ENCODE measurements at places on chromosomes 13 and 19.

DNA sequence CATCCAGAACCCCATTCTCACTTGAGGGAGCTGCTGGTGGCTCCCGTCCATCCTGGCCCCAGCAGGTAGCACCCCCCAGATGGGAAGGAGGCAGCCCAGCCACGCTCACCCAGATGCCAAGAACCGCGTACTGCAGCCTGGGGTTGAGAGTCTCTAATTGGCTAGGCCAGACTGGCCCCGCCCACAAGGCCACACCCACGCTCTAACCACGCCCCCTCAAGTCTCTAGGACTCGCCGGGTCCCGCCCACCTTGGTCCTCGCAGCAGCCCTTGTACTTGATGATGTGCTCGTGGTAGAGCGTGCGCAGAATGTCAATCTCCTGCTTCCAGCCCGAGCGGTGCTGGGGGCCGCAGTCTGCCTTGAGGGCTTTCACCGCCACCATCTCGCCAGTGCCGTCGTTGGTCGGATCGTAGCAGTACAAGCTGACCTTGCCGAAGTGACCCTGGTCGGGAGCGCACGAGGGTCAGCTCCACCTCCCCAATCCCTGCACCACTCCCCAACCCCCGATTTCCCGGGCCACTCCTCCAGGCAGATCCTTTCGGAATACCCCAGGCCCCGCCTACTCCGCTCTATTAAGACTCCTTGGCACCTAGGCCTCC, 14.5 kb upstream of the ICAM3 start:
- DNase-seq: peak; percentile 99

DNA sequence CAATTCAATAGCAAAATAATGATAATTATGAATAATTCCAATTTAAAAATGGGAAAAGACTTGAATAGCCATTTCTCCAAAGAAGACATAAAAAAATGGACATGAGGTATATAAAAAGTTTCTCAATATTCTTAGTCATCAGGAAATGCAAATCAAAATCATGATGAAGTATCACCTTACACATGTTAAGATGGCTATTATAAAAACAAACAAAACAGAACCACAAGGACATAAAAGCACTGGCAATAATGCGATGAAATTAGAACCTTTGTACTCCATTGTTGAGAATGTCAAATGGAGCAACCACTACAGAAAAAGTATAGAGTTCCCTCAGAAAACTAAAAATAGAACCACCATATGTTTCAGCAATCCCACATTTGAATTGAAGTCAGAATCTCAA, 1186.1 kb downstream of the SLITRK5 start:
- DNase-seq: no peak

- DNase-seq: no peak
Measured at GRCh38 chr13:30340331-30341250, 33.2 kb upstream of the KATNAL1 start.

DNA sequence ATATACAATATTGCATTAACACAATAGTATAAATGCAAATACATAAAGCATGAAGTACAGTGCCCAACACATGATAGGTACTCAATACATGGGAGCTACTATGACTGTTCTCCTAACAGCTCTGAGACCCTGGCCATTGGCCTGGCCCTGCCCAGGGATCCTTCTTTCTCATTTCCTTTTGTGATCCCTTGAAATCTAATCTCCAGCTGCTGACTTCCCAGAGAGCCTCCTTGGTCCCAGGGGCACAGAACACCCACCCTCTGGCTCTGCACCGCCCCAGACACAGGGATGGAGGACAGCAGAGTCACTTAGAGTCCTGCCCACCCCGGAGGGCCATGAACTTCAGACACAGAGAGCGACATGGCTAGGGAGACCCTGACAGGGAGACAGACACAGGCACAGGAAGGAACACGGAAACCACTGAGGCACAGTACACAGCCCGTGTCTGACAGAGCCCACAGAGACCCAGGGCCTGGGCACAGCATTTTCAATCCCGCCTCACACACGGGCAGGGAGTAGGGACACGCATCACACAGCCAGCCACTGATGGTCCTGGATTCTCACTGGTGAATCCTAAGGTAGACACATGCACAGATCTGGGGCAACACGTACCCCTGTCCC, 4.2 kb upstream of the SYCN start:
- DNase-seq: no peak

- no peak for DNase-seq
Measured at GRCh38 chr13:48476686-48477085, 56.2 kb downstream of the RCBTB2 start.

DNA sequence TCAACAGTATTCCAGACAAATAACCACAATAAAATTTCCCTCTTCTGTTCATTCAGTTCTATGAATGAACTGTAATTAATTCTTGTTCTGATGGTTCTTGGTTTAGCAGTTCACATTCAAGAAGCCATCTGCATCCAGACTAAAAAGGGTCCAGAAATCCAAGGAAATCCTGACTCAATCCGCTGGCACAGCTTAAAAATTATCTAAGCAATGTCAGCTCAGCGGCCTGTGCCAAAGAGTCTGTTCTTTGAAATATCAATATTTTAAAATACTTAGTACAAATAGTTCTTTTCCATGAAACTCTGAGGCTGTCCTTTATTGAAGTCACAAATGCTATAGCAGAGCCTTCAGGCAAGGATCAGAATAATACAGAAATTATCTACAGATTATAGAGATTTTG, 57.2 kb downstream of the DHRS12 start:
- no peak for DNase-seq

- DNase-seq: no peak
Measured at GRCh38 chr19:40686882-40687524, 3.4 kb downstream of the NUMBL start.

DNA sequence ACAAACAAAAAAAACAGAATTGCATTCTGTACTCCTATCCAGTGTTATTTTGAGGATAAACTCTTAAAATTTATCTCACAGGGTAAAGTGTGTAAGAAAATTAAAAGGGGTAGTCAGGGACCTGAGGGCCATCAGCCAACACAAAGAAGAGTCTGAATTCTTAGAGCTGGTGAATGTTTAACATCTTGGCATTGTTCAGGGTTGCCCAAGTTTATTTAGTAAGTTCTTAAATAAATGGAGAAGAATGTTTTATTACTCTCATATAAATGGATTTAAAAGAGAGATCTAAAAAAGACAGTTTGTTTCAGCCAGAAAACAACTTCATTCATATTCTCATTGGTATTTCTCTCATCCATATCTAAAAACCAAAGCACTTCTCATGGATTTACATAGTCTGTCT, 171.7 kb downstream of the LACC1 start:
- DNase-seq: no peak

DNA sequence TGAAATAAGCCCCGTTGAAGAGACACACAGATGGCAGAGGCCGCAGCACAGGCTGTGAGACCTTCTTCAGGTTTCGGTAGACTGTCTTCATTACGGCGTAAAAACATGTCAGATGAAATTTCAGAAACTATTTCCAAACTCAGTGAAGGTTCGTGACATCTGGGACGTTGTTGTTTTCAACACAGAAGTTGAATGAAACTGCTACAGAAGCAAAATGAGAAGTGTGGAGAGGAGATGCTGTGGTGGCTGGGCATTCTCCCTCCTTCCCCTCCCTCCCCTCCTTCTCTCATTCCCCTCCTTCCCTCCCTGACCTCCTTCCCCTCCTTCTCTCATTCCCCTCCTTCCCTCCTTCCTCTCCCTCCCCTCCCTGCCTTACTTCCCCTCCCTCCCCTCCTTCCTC, 113.6 kb downstream of the ATP11A start:
- DNase-seq: no peak

DNA sequence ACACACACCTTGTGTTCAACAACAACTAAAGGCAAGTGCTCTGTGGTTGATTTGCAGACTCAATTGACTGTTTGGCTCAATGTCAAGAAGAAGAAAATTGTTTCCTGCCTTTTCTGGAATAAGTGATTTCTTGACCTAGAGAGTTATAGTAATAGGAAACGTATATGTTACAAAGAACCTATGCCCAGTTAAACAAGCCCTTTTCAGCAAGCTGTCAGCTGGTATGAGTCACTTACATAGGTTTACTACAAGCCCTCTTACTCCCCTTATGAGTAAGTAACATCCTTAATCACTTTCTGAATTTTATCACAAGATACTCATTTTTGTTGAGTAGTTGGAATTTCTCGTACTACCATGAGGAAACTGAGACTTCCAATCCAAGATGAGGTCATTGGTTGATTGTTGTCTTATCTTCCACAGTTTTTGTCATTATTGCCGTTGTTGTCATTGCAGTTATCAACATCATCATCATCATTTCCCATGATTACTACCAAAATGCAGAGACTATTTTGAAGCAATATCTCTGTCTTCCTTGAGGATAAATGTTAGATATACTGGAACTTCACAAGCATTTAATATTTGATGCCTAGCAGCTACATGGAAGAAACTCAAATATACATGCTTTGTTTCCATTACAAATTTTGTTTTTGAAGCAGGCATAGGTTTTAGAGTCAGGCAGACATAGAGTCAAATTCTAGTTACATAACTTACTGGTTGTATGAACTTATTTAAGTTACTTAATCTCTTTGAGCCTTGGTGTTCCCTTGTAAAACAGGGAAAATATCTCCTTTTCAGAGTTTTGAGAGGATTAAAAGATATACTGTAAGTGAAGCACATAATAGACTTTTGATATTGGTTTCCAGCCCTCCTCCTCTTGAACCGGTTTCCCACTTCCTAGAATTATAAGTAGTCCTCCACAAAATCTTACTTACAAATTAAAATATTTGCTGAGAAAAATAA, 106.0 kb downstream of the RAP2A start:
- no peak for DNase-seq

- no peak for DNase-seq
Measured at GRCh38 chr19:19568802-19569756, 31.0 kb downstream of the CILP2 start.

DNA sequence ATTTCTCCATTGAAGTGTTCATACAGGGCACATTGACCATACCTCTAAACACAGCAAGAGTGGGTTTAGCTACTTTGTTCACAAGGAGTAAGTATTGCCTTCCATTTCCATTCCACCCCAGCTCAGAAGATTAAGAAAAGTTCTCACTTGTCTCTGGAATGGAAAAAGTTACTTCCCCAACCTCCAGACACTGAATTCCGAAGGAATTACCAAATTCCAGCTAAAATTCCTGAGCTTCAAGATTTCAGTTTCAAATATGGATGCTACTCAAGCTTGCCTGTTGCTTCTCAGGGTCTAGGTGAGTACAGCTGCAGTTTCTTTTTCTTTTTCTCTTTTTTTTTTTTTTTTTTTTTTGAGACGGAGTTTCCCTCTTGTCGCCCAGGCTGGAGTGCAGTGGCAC, 33.6 kb downstream of the TEX26 start:
- DNase-seq: no peak

DNA sequence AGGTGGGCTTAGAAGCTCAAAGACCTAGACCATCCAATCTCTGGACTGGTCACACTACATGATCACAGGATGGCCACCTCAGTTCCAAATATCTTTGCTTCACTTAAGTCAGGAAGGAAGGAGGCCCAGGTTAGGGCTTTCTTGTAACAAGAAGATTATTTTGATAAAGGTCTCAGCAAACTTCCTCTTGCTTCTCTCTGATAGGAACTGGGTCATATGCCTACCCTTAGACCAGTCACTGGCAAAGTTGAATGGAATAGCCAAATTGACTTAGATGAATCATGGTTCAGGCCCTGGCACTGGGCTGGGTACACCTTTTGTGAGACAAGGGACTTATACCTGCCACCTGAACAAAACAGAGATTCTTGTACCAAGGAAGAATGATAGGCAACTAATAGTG, 11.0 kb downstream of the FRY start:
- no peak for DNase-seq

- peak; percentile 71 for DNase-seq
Measured at GRCh38 chr19:51311351-51312257, at the start of gene IGLON5. Gene IGLON5, plus strand, starts transcription at chr19:51311644. Its CDS starts 204 bp downstream, at chr19:51311848.

DNA sequence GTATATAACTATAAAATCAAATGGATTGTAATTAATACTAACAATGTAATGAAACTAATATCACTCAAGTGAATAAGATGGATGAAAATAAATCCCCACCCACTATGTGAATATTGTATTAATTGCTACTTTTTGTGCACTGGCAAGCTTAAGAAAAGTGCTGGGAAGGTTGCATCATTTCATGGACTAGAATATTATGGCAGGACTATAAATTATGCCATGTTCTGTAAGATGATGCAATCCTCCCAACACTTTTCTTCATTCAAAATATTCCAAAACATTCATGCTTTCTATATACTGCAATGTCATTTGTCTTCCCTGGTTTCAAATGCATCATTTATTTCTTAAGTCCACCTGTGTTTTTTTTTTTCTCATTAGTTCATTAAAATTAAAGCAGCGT, 457.6 kb upstream of the GPC6 start:
- DNase-seq: no peak

GRCh38 chr13:55566779-55567178, 1573.9 kb upstream of the PRR20A start:
- DNase-seq: no peak

- no peak for DNase-seq
Measured at GRCh38 chr13:48891586-48891985, 84.1 kb upstream of the FNDC3A start.

DNA sequence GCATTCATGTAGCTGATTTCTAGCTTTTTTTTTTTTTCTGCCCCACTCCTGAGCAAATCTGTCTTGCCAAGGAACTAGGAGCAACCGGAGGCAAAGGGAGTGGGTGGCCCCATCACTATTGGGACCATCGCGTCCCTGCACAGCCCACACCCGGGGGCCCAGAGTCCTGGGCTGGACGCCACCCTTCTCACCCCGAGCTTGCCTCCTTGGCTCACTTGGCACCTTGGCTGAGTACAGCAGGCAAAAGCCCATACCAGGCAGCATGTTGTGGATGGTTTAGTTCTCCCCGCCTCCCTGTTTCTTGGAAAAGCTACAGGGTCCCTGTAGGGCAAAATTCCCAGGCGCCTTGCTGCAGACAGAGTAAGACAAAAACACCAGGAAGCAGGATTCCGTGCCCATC, 13.7 kb downstream of the SMIM24 start:
- no peak for DNase-seq

DNA sequence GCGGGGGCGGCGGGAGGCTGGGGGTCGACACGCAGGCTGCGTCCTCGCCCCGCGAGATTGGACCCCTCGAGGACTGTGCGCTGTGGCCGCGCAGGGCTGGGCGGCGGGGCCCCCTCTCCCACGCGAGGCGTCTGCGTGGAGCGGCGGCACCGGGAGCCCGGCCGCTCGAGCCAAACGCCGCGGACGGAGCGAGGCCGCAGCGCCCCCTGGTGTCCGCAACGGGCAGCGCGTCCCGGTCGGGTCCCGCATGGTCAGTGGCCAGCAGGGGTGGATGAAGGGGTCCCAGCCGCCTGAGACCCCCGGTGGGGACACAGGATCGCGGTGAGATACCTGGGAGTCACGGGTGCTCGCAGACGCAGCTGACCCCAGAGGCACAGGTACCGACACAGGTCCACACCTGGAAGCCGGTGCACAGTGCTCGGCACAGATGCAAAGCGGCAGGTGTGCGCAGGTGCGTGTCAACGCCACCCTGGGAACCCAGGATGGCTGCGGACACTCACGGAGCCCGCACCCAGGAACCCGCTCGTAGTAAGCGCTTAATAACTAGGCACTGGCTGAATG, 2.1 kb upstream of the CIRBP start:
- peak; percentile 73 for DNase-seq

GRCh38 chr13:97434397-97435201, 630 bp downstream of the RAP2A start:
- DNase-seq: peak; percentile 44

- no peak for DNase-seq
Measured at GRCh38 chr13:37715606-37716015, 117.0 kb upstream of the POSTN start.
